ENCODE measurements at places on chromosomes 2 and 18.

DNA sequence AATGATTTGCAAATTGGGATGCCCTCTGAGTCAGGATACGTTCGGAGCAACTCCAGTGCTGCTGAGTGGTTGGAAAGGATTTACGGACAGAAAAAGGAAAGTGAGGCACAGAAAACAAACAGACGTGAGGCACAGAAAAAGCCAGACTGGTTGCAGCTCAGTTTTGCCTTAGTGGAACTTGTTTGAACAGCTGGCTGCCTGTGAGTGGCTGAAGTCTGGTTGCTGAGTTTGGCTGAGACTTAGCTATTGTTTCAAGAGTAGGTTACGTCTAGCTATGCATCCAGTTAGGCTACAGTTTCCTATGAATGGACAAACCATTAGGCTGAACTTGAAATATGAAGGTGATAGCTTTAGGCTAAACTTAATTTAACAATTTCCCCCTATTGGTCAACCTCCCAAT is 256.6 kb downstream of the VAPA start:
- DNase-seq = no peak

DNA sequence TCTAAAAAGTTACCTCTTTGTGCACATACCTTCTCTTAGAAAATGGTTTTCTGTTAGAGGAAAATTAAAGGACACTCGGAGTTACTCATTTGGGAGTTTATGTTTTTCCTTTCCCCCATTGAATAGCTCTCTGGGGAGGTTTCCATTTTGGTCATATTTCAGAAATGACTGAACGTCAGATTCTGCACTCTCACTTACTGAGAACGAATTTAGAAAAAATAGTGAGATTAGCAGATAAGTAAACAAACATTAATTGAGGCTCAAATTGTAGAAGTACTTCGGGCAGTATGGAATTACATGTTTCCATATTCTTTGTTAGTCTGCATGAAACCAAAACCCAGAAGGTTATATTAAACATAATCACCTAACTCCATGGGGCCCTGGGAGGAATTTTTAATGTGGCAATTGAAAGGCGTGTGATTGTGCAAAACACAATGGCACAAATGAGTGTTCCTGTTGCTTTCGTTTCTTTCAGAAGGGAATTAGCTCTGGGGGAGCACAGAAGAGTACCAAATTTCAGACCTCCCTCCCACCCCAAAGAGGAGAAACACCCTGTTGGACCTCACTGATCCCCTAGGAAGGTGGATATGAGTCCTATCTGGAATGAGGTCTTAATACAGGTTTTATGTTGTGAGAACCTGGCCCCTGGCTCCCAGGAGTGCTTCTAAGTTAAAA is 212.3 kb downstream of the BCL2 start:
- DNase-seq = no peak

- no peak for DNase-seq
Measured at GRCh38 chr18:73124175-73124574, 256.4 kb upstream of the NETO1 start.

DNA sequence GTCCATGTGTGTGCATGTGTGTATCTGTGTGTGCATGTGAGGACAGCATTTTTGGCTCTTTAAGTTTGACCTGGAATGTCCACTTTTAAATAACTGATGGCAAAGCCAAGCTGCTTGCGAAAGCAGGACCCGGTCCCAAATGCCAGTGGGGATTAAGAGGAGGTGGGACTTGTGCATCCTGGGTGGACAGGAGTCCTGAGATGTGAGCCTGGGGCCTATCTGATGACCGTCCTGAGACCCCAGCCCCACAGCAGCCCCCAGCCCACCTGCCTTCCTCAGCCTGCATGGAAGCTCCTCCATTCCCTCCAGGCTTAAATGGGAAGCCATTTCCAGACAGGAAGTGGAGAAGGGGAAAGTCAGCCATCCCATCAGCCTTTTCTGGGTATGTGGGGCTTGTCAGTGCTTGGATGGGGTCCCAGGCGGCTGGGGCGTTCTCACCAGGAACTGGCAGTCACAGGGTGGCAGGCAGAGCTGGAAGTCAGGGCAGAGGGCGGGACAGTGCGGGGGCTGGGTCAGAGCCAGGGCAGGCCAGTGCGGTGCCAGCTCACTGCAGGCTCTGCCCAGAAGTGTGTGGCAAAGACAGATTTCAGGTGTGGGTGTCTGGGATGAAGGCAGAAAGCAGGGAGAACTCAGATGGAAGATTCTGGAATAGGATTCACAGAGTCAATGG is 117.8 kb downstream of the ACKR3 start:
- no peak for DNase-seq

DNA sequence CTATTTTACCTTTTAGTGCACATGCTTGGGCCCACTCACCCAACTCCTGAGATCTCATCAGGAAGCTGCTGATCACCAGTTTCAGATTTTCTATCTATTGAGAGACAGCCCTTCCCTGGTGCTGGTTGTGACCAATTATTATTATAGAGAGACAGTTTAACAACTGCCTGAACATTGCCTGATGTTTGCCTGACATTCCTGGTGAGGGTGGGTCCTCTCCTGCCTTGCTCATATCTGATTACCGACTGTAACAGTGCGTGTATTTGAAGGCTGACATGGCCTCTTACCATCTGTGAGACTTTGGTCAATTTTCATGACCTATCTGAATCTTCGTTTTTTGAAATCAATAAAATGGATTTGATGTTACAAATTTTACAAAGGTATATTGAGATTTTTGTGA is 39.0 kb downstream of the FAM171B start:
- no peak for DNase-seq

DNA sequence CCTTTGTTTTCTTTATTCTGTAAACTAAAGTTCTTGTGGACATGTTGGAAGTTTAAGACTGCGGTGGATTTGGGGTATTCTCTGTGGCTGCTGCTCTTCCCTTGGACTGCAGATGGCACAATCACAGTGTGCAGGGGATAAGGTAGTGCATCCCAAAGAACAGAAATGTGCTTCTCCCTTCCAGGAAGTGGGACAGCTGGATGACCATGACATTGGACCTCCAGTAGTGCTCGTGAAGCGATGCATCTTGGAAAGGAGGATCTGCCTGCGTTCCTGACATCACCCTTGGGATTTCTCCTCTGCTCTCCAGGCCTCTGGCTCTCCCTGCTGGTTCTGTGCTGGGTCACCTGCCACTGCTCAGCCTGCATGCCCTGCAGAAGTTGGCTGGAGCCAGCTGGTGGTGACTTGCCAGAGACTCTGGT is 109.9 kb downstream of the SLC4A3 start:
- DNase-seq = no peak

- DNase-seq = no peak
Measured at GRCh38 chr18:50748243-50749229, 71.3 kb downstream of the MRO start.

DNA sequence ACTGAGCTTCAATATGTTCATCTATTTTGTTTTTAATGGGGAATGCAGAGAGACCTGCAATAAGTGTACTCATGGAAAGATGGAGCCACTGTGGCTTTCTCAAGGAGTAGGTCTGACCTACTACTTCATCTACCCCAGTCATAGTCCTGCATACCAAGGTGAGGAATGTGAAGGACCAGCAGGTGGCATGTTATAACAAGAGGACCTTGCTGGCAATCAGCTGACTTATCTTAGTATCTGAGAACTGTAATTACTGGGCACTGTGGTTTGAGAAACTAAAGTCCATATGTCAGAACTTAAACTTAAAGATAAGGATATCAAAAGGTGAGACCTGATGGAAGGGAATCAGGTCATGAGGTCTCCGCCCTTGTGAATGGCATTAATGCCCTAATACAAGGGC is 1104.2 kb downstream of the BCL11A start:
- DNase-seq = no peak

DNA sequence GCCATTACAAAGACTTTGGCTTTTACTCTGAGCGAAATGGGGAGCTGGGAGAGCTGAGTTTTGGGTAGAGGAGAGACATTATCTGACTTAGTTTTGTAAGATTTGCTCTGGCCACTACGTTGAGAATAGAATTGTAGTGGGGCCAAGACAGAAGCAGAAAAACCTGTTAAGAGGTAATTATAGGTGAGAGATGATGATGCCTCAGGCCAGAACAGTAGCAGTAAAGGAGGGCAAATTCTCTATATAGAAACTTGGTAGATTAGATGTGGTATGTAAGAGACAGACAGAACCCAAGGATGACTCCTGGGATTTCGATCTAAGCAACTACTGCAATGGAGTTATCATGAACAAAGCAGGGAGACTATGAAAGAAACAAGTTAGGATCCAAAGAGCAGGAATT is 17.4 kb upstream of the CREB1 start:
- DNase-seq = no peak

- DNase-seq = no peak
Measured at GRCh38 chr18:78865771-78866310, 113.8 kb upstream of the SALL3 start.

DNA sequence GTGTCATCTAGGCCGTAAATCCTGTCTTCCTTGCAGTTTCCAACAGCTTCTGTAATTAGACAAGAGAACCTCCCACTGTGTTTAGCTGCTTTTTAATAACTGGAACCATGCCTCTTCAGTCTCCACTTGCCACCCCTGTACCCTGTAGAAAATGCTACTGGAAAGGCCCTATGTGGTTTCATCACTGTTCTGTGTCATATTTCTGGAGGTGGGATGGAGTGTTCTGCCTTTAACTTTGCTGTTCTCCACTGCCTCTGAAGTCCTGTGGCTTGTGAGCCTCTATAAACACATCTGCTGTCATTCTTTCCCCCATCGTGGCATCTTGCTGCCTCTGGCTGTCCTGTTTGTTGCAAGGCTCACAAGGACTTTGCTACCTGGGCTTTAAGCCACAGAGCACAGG is 17.9 kb downstream of the MGAT5 start:
- DNase-seq = no peak
